Astrocyte of the spinal cord (primary cell): ENCODE measurements at places on chromosomes 11 and 22.

DNA sequence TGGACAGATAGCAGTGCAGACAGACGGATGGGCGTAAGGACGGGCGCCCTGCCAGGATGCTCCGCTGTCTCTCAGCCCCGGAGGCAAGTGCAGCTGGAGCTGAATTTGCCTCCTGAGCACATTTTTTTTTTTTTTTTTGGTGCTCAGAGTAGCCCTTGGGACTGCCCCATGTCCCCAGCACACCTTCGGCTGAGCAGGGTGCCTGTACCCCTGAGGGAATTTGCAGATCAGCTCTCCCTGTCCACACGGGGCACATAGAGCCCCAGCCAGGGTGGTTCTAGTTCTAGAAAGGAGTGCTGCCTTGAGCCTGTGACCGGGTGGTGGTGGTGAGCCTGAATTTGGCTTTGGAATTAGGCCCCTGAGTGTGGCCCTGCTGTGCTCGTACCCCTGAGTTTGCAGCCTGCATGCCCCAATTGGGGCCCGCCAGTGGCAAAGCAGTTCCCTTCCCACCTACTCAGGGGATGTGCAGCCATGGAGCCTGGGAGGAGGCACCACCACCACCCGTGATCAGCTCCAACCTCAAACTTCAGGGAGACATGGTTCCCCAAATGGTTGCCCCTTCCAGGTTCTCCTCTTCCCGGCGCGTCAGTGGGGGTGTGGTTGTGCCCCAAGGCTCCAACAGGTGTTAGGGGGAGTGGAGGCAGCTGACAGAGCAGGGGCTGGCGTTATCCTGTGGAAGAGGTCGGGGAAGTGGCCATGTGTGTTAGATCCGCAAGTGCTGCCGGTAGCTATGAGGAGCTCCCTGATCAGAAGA lies 1232.7 kb downstream of the BRD1 start:
- no peak for DNase-seq

DNA sequence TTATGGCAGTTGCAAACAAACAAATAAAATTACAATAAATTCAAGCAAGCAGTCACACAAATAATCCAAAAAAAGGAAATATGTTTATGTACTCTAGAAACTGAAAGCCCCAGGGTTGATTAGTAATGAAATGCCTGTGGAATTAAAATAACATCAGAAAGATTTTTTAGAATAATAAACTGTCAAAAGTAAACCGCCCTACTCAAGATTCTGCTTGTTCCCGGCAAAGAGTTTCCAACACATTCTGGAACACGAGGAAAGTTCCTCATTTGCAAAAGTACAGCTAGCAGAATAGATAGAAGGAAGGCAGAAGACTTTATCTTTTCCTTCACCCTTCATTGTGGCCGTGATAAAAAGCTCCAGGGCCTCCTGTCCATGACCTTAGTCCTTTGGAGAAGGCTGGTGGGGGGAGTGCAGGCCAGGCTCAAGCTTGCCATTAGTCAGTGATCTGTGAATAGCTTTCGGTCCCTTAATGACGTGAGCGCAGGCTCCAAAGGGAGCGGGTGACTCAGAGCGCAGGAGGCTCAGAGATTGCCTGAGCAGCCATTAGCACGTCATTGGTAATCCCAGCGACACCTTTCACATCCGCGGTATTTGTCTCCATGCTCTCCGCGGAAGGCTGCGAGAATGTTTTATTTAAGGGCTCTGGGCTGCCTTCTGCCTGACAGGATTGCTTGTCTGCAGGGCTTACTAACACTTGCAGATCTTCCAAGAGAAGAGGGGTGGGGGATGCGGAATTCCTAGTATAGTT lies 458.3 kb downstream of the METTL15 start:
- peak; percentile 97 for DNase-seq

DNA sequence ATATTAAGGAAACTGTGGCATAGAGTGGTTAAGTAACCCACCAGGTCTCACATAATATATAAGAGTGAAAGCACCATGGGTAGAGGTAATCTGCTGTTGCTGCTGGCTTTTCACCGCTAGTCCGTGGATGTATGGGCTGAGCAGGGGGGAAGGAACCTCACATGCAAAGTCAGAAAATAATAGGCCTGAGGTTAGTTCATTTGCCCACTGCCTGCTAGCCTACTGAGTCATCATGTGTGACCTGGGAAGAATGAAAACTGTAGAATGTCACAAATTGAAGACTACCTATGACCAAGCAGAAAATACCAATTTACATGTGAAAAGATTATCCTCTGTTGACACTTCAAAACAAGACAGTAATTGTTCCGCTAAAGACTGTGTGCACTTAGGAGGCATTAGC lies 560.1 kb upstream of the FAT3 start:
- peak; percentile 12 for DNase-seq

DNA sequence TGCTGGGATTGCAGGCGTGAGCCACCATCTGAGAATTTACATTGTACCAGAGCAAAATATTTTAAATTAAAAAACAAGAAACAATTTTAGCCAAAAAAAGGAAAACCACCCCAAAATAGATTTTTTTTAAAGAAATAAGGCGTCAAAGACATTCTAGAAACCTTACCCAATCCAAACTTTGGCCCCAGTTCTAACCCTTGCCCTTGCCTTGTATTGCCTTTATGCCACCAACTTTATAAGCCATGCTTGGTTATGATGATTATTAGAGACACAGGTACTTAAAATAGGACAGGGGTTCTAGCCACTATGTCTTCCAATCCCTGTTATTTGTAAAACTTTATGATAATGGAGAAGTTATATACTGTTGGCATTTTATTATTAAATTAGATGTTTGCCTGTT lies 11.8 kb downstream of the C11orf54 start:
- no peak for DNase-seq

DNA sequence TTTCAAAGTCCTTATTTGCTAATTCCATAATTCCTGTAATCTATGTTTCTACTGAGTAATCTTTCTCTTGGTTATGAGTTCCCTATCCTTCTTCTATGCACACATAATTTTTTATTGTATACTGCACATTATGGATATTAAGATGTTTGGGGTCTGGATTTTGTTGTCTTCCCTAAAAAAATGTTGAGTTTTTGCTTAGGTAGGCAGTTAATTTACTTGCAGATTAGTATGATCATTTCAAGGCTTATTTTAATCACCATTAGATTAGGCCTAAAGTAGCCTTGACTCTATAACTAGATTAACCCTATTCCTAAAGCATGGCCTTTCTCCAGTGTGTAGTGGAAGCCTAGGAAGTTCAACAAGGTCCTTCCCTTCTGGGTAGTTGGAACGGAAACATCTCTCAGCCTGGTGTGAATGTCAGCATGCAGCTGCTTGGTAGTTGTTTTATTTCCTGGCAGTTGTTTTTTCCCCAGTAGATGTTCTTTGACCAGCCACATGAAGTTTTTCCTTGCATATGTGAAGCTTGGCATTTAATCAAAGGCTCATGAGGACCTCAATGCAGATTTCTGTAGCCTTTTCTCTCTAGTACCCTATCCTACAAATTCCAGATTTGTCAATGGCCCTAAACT lies 419.3 kb upstream of the NARS2 start:
- DNase-seq = no peak
